ENCODE measurements at places on chromosomes 16 and 17.

DNA sequence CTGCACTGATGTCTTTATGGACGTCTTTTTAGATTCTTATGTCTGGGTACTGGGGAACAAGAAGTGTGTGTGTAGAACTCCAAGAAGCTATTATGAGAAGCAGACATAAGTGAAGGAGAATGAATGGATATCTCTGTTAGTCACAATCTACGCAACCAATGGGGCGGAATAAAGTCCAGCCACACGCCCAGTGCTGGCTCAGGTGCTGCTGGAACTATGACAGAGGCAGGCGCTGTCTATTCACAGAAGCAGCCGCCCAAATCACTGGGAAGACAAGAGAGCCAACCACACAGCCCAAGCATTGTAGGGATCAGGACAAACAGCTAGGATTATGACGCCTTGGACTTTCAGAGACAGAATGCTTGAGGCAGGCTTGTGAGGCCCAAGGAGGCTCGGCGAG, 43.9 kb upstream of the ICAM2 start:
- no peak for DNase-seq

DNA sequence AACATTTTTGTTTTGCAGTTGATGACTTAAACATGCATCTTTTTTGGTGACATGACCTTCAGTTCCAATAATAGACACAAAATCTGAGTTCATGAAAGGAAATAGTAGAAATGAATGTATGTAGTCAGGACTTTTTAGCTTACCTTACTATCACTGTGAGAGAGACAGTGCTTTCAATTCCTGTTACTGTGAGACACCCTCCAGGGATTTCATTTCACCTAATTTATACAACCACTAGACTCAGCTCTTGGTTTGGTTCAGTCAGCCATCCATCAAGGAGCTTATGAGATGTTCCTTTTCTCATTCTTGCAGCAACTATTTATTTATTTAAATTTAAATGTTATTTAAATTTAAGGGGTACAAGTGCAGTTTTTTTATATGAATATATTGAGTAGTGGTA, 77.9 kb downstream of the MAP2K4 start:
- no peak for DNase-seq

DNA sequence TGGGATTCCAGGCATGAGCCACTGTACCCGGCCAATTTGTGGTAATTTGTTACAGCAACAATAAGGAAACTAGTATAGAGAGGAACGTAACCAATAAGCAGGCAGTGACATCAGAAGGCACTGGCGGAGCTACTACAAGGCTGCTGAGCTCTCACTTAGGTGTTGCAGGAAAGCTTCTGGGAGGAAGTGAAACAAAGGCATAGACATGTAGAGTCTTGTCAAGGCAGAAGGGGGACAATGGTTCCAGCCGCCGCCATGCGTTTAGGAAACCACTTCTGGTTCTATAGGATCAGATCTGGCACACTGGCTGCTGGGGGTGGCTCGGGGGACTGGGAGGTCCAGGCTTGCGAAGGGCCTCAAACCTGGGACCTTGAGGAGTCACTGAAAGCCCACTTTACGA, 9.4 kb upstream of the CPSF4L start:
- DNase-seq = no peak

DNA sequence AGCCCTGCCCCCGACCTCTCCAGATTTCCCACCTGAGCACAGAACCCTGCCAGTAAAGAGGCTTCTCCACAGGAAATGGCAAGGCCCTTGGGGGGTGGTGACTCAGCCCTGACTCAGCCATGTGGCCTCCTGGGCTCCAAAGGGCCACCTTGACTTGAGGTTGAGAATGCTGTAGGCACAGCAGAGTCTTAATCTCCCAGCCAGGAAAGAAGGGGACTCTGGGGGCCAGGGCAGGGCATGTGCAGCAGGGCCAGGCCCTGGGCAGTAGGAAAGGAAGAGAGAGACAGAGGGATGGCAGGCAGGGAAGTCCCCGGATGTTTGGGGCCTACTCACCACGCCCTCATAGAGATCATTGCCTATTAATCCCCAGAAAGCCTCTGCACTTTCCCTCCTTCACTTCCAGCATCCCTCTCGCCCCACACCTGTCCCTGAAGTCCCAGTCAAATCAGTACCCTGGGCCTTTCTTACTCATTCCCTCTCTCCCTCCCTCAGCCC, 4.8 kb upstream of the ITGA3 start:
- no peak for DNase-seq

- DNase-seq = no peak
Measured at GRCh38 chr16:1674306-1674705, 3.8 kb upstream of the JPT2 start.

GRCh38 chr16:1398826-1399581, 15.5 kb downstream of the UNKL start:
- no peak for DNase-seq

- DNase-seq = no peak
Measured at GRCh38 chr16:80993307-80993706, 13.4 kb downstream of the CMC2 start.

DNA sequence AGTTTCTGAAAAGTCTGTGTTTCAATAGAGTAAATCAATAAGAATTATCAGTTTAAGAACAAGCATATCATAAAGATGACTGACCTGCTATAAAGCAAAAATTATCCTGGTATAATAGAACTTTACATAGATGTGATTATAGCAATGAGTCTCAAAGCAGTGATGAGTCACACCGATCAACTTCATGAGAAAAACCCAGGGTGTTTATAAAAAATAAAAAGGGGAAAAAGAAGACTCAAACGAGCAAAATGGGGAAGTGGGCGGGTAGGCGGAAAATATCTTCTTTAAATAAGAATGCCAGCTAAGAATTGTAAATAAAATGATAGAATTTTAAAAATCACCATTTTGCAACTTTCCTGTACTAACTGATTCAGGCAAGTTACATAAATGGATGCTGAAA, 46.8 kb downstream of the BRIP1 start:
- DNase-seq = no peak

DNA sequence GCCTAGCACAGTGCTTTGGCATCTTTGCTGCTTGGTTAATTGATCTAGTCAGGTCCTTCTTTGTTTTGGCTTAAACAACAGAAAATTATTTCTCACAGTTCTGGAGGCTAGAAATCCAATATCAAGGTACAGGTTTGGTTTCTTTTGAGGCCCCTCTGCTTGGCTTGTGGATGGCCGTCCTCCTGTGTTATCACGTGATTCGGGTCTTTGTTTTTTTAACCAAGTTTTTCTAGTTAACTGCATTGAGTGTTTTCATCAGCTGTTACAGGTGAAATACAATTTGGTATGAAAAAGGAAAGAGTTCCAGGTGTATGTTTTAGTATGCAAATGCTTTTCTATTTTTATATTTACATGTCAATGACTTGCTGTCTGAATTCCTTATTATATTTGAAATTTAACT, 2.8 kb downstream of the NLK start:
- DNase-seq = no peak

- no peak for DNase-seq
Measured at GRCh38 chr16:84941921-84942320, 69.4 kb downstream of the ZDHHC7 start.

DNA sequence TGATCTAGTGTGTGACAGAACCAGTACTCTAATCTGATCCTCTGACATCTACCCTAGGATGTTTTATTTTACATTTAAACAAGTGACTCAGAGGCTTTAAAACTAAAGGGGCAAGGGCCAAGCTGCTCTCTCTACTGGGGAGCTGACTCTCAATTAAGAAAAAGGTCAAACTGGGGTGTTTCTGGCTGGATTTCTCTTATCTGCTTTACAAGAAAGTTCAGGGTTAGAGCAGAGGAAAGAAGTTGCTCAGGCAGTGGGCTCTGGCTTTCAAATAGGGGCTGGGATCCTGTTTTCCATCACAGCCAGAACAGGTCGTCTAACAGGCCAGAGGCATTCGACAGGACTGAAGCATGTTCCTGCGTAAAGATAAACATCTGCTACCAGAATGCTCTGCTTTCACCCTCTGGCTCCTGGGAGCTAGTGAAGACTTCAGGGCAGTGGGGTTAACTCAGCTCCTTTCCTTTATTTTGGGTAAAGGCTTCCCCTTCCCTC, 8.5 kb downstream of the MMP28 start:
- no peak for DNase-seq

DNA sequence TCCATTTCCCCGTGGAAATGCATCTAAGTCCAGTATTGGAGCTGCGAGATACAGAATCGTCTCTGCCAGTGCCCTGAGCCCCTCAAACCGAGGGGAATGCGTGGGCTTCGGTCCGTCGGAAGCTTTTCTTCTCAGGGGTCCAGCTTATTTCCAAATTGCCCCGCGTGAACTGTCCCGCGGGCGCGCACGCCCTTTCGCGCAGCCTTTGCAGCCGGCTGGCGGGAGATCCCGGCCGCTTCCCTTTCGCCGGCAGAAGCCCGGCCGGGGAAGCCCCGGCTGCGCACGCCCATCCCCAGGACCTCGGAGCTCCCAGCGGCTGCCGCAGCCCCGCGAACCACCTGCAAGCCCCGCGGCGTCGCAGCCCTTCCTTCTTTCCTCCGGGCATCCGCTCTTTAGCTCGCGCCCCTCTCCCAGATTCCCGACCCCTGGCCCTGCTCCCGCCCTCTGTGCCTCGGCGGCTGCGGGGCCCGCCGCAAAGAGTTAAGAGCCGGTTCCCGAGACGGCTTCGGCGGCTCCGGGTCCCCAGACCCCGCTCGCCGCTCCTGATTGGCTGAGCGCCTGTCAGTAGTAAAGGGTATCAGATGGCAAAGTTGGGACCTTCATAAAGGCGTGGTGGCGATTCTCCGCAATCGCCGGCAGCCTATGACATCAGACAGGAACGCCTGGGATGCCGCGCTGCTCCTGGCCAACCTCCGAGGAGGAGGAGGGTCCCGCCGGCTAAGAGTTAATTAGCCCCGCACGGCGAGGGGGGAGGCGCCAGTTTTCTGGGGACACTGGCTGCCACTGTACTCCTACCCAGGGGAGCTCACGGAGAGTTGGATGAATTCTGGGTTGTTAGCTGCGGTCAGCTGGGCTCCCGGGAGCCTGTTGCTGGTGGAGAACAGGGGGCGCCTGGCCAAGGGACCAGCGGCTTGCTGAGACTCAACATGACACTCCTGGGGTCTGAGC, at the start of gene MYOCD:
MYOCD (plus strand) TSS at position 628 of the 948 bp plus-strand sequence; CDS start at position 927, 299 bp downstream.
- DNase-seq = no peak

GRCh38 chr17:4950746-4951204, at the start of gene ENO3:
ENO3 (plus strand) TSS chr17:4951119; CDS start chr17:4951830, 711 bp downstream.
- DNase-seq = peak; percentile 81

DNA sequence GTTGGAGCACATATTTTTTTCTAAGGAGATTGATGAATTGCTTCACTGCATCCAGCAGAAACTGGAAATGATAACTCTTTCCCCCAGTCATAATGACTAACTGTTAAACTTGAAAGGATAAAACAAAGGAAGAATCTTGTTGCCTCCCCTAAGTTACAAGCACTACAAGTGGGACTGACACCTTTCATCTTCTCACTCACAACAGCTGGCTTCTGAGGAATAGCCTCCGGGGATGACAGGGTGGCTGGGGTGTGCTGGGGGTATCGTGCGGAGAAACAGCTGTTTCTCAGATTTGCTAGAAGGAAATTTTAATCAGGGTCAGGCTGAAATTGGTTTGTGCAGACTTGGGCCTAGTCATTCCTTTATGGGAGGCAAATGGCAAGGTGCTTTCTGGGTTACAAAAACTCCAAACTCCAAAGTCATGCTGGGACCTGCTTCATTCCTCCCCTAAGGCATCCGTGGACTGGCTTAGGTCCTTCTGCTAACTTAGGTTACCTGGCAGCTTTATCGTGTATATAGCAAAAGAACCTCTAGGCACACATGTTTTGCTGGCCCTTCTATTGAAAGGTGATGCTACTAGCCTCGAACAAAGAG, 557.2 kb downstream of the TOX3 start:
- DNase-seq = no peak

GRCh38 chr16:22386976-22387375, 12.6 kb upstream of the CDR2 start:
- DNase-seq = no peak

DNA sequence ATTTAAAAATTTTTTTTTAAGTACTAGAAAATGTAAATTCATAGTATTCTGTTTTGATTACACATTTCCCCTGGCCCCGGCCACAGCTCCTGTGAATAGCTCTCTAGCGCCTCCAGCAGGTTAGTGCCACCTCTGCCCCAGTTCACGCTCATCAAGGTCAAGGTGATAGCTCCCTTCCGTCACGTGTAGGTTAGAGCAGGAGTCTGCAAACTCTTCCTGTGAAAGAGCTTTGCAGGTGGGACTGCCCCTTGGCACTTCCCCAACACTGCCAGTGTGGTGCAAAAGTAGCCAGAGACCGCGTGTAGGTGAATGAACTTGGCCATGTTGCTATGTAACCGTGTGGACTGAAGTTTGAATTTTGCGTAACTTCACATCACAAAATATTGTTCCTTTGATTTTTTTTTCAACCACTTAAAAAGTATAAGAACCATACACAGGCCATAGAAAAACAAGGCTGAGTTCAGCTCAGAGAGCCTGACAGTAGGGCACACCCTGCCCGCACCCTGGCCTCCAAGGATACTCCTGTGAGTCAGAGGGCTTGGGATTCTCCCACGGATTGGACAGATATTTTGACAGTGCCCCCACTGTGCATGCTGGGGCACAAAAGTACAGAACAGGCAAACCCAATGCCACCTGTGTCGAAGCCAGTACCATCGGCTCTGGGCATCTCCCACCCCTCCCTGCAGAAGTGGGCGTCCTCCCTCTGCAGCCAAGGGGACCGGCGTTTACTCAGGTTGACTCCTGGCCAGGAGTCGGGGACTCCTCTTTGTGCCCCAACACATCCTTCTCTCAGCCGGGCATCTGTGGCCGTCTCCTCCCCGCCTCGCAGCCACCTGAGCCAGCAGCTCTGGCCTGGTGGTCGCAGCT, 92.0 kb upstream of the CHMP6 start:
- DNase-seq = no peak

DNA sequence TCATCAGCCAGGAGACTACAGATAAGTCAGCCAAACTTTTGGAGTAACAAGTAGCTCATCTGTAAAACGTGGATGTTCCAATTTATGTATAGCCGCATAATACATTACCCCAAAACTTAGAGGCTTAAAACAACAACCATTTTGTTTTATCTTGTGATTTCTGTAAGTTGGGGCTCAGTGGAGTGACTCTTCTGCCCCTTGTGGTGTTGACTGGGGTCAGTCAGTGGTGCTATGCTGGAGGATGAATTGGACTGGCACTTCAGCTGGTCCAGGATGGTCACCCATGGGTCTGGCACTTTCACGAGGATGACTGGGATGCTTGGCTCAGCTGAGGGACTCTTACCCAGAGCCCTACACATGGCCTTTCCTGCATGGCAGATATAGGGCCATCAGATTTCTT, 172.5 kb downstream of the WWOX start:
- DNase-seq = no peak

GRCh38 chr16:30697264-30698138, 1.5 kb upstream of the SRCAP start:
- DNase-seq = no peak
